ENCODE measurements at places on chromosomes 16 and 17.

- no peak for DNase-seq
These were observed 397 bp downstream of the CDC42EP4 start for GRCh38 chr17:73311428-73311780.

DNA sequence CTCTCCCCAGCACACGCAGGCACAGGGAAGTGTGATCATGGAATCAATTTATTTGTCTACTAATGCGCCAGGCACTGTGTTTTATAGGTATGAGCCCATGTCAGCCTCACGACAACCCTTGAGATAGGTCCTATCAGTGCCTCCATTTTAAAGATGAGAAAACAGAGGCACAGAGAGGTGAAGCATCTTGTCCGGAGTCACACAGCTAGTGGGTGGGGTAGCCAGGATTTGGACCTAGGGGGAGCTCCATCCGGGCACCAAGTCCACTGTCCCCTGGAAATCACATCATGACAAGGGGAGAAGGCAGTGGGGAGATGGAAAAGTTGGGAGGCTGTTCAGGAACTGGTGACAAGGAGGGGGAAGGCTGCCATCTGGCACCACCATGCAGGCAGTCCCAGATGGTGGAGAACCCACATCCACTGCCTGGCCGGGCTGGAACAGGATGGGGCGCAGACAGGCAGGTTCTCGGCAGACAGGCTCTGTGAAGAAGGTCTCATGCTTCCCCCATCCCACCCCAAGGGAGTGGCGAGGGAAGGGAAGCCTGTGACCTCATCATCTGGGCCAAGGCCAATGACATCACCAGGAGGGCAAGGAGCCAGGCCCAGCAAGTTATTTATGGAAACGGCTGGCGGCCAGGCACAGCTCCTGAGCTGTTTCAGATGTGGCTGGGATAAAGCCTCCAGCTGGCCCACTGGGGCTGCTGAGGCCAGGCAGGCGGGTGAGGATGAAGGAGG lies 126.0 kb upstream of the SDK2 start:
- no peak for DNase-seq

DNA sequence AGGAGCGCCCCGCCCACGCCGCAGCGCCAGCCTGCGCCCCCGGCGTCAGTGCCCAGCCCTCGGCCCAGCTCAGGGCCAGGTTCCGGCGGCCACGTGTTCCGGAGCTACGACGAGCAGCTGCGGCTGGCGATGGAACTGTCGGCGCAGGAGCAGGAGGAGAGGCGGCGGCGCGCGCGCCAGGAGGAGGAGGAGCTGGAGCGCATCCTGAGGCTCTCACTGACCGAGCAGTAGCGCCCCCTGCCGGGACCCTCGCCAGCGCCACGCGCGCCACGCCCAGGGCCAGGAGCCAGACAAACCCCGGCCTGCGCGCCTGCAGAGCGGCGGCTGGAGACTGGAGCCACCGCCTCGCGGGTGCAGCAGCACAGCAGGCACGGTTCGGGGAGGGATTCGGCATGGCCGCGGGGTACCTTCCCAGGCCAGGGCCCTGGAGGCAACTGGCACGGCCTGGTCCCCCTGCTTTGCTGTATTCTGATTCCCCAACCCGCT lies 9.3 kb downstream of the CORO6 start:
- no peak for DNase-seq

- DNase-seq, result no peak
These were observed 28.1 kb downstream of the MEAK7 start for GRCh38 chr16:84476401-84476800.

GRCh38 chr16:28981517-28981916 lies 3.3 kb upstream of the LAT start:
- DNase-seq, result no peak

GRCh38 chr17:72775237-72775636 lies 317.3 kb downstream of the SLC39A11 start:
- DNase-seq, result no peak

DNA sequence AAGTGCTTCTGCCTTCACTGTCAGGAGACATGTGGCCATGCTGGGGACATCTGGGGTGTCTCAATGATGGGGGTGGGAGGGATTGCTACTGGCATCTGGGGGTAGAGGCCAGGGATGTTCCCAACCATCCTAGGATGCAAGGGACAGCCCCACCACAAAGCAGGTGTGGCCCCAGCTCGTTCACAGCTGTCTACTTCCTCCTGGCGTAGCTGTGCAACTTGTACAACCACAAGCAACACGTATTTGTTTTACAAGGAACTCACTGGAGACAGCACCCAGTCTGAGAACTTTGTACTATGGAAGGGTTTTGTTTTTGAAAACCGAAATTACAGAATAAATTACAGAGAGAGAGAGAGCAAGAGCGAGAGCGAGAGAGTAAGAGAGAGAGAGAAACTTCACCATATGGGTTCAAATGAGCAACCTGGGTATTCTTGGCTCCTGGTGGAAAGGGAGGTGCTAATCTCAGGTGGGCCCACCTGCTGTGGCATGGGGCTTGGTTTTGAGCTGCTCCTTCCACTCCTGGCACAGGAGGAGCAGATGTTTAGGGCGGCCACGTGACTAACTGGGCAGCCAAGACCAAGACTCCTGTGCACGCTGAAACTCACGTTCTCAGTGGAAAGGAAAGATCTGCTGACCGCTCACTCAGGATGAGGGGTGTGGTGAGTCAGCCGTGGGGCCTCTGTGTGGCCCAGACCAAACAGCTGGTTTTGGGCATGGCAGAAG lies 17.5 kb upstream of the TNFRSF13B start:
- no peak for DNase-seq

GRCh38 chr17:4269915-4270314 lies 6.1 kb upstream of the ANKFY1 start:
- no peak for DNase-seq

- no peak for DNase-seq
These were observed 3.8 kb downstream of the ERCC4 start for GRCh38 chr16:13923703-13924298.

DNA sequence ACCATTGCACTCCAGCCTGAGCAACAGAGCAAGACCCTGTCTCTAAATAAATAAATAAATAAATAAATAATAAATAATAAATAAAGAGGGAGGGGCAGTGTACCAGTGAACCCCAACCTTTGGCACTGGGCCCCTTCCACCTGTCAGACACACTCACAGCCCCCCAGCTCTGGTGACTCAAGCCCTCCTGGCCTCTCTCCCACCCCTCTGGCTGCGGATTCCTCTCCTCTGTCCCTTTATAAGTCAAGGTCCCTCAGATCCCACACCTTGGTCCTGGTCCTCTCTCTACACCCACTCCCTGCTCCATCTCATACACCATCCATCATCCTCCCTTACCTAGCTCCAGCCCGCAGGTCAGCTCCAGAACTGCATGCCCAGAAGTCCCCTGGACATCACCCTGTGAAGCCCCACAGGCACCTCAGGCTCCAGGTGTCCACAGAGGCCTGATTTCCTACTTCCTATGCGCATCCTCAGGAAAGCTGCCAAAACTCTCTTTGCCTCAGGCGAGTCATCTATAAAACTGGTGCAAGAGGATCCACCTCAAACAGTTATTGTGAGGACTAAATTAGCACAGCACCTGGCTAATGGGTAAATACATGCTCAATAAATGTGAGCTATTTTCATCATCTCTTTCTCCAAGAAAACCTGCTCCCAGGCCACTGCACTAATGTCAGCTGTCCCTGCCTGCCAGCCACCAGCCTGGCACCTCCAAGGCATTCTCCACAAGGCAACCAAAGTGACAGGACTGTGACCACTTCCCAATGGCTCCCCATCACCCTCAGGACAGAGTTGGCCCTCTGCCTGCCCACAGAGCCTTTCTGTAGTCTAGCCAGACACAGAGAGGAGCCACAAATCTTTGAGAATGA lies 46.8 kb downstream of the BEAN1 start:
- DNase-seq, result no peak

DNA sequence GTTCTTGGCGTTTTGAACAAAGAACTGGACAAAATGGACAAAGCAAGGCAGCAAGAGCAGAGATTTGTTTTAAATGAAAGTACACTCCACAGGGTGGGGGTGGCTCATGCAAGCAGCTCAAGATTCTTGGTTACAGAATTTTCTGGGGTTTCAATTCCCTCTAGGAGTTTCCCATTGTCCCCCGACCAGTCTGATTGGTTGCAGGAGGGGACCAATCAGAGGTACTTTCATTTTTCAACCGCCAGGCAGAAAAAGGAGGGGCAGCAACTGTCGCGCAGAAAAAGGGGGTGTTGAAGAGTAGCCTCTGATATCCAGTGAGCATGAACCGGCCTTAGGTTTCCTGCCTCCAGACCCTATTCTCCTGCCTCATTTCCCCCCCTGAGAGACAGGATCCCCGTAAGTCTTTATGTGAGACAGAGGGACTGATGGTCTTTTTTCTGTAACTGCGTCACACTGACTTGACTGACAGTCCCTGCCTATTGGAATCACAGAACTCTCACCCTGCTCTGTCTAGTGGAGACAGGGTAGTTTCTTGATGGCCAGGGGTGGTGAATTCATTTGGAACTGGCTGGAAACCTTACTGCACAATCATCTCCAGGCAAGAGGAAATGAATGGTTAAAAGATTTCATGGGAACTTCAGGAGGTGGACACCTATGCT lies 59.4 kb upstream of the ALOX12 start:
- no peak for DNase-seq

DNA sequence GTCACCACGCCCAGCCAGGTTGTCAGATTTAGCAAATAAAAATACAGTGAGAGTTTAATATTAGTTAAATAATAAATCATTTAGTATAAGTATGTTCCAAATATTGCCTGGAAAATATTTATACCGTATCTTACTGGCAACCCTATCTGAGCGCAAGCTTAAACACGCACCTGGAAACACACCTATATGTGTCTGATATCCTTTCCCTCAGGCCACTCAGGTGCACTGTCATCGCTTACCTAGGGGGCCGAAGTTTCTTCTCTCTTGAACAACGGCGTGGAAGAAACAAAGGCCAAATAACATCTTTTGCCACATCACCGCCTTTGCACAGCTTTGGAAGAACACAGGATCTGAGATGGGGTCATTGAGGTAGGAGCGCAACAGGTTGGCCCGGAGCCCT lies 54.0 kb downstream of the LYRM1 start:
- DNase-seq, result no peak

- DNase-seq, result no peak
These were observed 19.1 kb downstream of the CAPNS2 start for GRCh38 chr16:55585631-55586030.

- no peak for DNase-seq
These were observed 44.9 kb upstream of the PIK3R6 start for GRCh38 chr17:8912084-8912981.

DNA sequence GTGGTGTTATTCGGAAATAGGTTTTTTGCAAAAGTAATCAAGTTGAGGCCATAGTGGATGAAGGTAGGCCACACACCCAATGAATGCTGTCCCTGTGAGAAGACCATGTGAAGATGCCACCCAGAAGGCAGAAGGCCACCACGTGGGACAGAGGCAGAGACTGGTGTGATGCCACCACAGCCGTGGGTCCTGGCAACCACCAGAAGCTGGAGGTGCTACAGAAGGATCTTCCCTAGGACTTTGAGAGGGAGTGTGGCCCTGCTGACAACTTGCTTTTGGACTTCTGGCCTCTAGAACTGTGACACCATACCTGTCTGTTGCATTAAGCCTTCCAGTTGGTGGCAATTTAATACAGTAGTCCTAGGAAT lies 49.3 kb downstream of the RMI2 start:
- no peak for DNase-seq

DNA sequence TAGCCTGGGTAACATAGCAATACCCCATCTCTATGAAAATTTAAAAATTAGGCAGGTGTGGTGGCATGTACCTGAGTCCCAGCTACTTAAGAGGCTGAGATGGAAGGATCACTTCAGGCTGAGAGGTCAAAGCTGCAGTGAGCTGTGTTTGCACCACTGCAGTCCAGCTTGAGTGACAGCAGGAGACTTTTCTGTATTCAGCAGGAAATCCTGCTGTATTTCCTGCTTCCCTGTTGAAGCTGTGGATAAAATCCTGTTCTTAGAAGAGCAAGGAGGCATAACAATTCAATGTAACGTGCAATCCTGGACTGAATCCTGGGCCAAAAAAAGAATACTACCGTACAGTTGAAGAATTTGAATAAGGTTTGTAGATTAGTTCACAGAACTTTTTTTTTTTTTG lies 62.2 kb downstream of the FBXL20 start:
- DNase-seq, result no peak

- DNase-seq, result no peak
These were observed 17.3 kb downstream of the BAHCC1 start for GRCh38 chr17:81412490-81413093.

DNA sequence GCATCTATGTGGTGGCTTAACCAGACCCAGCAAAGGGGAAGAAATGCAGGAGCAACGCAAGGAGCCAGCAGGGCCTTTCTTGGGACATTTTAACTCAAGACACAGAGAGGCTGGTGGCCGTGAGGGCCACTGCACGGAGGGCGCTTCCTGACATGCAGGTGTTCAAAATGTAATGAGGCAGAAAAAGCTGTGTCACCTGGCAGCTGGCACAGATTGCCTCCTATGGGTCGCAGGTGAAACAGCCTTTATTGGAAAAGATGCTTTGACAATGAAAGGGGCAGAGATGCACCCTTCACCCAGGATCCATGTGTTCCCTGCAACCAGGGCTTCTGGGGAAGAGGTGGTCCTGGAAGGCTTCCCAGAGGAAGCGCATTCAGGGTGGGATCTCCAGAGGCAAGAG lies 219.3 kb downstream of the XYLT1 start:
- DNase-seq, result no peak

DNA sequence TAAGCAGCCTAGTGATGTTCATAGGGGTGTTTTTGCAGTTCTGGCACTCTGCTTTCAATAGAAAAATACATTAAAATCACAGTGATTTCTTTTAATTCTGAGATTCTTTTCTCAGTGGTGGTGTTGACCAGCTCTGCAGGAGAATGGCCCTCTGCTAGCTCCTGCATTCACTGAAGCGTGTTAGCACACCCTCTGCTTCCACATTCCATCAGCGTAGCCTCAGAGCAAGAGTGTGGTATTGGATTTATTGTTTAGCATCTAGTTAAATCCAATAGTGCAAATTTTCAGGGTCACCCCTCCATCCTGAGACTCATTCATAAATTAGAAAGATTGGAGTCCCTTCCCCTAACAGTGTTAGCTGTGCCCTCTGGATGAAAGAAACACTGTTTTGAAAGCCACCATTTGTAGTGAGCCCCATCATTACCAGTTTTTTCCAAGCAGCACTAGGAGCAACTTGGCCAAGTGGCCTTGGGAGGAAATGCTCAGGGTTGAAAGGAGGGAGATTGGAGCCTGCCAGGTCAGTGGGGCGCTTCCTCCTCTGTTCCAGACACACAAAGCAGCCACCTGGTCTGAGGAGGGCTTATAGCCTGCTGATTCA lies 45.7 kb downstream of the B9D1 start:
- no peak for DNase-seq

GRCh38 chr16:84677017-84677803 lies 22.6 kb upstream of the USP10 start:
- no peak for DNase-seq

DNA sequence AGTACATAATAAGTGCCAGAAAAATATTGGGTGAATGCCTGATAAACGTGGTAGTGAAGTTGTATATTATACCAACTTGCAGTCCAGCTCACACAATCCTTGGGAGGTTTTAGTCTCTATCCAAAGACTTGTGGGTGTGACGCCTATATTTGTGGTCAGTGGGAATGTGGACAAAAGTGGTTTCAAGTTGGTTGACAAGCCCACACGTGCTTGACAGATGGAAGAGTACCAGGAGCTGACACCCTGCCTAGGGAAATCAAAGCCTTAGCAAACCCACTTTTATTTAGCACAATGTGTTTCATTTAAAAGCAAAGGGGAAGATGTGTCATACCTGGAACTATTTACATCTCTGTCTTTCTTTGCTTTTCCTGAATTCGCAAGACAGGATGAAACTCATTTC lies 79.0 kb downstream of the CA10 start:
- DNase-seq, result no peak

- DNase-seq, result peak; percentile 24
These were observed 34.4 kb upstream of the PRKCB start for GRCh38 chr16:23801378-23801777.
